Stimulated activated CD4-positive, alpha-beta T cell treated with anti-CD3 and anti-CD28 coated beads, Interleukin-15, amount 100 ng/mL, for 24 hours (primary cell): ENCODE measurements at places on chromosomes 5 and 9.

GRCh38 chr5:144298658-144299057, 128.0 kb downstream of the KCTD16 start:
- no peak for DNase-seq

- DNase-seq: peak; percentile 95
Observed at GRCh38 chr5:181221792-181222629, 1.1 kb upstream of the TRIM41 start.

GRCh38 chr5:133147815-133148567, 96.2 kb downstream of the HSPA4 start:
- DNase-seq: no peak

GRCh38 chr9:134036130-134036529, 10.8 kb downstream of the BRD3OS start:
- no peak for DNase-seq

- no peak for DNase-seq
Observed at GRCh38 chr9:137920753-137921152, 43.2 kb downstream of the CACNA1B start.

DNA sequence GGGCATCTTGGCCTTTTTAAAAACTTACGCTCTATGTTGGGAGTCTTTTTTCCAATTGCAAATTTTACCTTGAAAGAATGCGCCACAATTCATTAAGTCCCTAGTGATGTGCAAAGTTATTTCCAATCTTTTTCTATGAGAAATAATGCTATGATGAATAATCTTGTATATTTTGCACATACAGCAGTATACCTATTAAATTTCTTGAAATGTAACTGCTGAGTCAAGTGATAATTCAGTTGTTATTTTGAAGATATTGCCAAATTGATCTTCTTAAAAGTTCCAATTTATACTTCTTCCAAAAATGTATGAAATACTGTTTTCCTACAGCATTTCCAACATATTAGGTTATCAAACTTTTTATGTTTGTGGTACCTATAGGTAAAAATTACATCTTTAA, 92.8 kb upstream of the PPP2R2B start:
- no peak for DNase-seq

- DNase-seq: no peak
Observed at GRCh38 chr5:115033861-115034260, 135.8 kb downstream of the TRIM36 start.

- no peak for DNase-seq
Observed at GRCh38 chr9:72681283-72681630, 159.8 kb downstream of the TMC1 start.

DNA sequence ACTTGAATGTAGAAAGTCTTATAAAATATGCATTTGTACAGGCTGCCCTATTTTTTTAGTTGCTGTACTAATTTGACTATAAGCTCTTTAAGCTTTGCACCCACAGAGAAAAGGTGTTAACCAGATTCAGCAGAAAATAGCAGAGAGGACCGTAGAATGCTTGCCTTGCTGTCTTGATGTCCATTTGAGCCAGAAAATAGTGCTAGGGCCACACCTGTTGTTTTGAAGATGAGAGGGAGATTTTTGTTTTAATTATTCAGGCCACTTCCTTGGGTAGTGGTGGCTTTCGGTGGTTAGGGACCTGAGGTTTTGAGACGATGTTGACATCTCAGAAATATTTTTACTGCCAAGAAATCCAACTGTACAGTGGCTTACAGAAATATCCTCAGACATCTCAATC, 196.0 kb downstream of the SPATA31D1 start:
- DNase-seq: no peak
